Thymus (tissue), 14 donors: ENCODE measurements at places on chromosomes 12 and 14. TPM values are rescaled to one million over a fixed set of nuclear protein-coding genes. Genes with fewer than 3 reads are reported as not detected.

Gene BDKRB2
- 1.7 TPM for total RNA-seq

Gene MGAT4C
- total RNA-seq: 0.61 TPM

Gene APAF1
- 10.5 TPM for total RNA-seq

Gene WNT1
- total RNA-seq: not detected
